ENCODE measurements at places on chromosomes 12 and 14.

DNA sequence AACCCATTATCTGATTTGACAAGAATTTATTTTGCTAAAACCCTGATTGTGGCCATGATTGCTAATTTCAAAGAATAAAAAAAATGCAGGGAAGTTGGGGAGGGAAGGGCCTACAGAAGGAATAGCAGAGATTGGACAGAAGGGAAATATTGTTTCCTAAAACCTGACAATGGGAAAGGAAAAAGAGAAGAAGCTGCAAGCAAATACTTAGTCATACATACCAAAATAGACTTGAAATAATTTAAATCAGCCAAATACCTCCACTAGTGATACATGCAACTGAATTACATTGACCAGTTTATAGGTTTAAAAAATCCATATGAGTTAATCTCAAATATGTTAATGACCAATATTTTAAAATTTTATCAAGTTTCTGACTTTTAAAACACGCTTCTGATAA lies 75.1 kb downstream of the PELI2 start:
- DNase-seq: no peak

DNA sequence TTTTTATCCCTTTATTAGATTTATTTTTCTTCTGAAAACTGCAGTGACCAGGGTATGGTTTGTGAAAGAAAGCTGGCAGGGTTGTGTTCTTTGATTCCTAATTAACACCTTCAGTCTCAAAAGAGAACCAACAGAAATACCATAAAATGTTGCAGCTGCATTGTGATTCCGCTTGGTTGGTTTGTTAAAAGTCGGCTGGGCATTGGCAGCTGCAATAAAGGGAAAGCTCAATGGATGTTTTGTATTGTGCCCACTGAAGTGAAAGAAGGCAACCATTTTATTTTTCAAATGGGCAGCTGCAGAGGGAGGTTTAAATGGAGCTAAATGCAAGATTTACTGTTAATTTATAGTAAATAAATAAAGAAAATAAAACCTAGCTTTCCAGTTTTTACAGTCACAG lies 16.7 kb downstream of the LGR5 start:
- DNase-seq: no peak

DNA sequence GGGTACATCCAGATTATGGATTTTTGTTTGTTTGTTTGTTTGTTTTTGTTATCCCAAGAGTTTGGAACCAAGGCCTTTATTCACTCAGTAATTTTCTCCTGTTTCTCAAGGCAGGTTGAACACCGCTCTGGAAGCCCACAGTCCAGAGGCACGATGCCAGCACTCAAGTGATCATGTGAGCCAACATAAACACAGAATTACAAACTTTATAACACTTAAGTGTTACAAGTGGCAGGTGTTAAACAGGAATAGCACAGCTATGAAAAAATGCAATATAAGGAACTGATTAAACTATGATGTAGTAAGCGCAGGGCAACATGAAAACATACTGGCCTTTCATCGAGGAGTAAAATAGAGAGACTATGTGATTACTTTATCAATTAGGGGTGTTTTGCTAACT lies 1885.8 kb upstream of the SEL1L start:
- DNase-seq: no peak

DNA sequence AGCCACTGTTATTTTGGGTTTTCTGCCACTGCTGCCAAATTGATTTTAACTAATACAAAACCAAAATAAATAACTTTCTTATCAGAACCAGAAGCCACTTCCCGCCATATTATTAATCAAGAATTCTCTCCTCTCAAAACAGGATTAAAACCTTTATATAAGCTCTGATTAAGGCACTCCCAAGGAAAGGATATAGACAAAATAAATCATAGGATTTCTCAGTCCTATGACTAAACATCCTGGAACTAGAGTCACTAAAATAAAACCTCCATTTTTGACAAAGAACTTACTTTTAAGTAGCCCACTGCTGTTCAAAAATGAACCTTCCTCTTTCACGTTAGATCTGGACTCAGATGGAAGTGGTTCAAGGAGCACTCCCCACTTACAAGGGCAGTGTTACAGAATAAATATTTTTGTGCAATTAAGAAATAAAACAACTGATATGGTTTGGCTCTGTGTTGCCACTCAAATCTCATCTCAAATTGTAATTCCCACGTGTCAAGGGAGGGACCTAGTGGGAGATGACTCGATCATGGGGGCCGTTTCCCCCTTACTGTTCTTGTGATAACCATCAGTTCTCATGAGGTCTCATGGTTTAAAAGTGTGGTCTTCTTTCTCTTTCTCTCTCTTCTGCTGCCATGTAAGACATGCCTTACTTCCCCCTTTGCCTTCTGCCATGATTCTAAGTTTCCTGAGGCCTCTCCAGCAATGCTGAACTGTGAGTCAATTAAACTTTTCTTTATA lies 26.4 kb downstream of the GXYLT1 start:
- DNase-seq: no peak

DNA sequence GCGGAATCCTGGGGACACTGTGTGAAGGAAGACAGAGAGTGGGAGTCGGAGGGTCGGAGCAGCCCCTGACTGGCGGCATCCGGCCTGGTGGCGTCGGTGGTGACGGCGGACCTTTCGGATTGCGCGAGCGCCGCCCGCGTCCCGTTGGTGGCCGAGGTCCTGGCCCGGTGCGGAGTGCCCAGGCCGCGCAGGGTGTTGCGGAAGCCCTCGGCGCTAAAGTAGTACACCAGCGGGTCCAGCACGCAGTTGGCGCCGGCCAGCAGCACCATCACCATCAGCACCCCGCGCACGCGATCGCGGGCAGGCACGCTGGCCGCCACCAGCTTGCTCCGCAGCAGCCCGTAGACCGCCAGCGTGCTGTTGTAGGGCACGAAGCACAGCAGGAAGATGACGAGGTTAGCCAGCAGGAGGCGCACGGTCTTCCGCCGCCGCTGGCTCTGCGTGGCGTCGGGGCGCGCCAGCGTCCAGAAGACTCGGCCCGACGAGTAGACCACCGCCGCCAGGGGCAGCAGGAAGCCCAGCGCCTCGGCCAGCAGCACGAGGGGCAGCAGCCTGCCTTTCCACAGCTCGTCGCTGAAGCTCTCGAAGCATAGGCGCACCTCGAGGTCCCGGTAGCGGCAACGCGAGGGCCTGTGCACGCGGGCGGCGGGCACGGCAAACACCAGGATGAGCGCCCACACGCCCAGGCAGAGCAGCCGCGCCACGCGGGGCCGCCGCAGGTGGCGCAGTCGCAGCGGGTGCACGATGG lies 13.1 kb upstream of the CHD4 start:
- peak; percentile 61 for DNase-seq

DNA sequence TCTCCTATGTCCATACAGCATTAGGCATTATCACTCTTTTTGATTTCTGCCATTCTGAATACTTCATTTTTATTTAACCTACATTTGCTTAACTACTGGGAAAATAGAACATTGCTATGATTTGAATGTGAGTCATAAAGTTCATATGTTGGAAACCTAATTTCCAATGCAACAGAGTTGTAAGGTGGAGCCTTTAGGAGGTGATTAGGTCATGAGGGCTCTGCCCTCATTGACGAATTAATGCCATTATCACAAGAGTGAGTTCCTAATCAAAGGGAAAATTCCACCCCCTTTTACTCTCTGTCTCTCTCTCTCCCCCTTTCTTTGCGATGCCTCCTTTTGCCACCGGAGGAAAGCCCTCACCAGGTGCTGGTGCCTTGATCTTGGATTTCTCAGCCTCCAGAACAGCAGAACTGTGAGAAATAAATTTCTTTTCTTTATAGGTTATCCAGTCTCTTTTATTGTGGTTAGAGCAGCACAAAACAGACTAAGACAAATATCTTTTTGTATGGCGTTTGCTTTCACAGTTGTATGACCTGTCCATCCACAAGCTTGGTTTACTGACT lies 180.1 kb upstream of the ARID2 start:
- DNase-seq: no peak

DNA sequence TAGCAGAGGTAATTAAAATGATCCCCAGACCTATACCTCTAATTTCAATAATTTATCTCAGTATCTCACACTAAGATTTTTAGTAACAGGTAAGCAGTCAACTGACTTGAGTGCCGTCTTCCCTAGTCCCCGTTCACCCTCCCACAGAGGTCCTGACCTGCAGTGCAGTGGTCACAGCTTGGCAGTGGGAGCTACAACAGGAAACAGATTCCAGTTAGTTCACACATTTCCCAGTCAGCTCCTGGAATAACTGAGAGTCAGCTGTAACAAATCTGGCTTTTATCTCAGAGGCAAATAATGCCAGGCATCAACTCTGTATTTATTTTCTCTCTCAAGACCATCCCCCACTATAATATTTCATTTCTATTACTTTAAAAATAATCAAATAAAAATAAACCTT lies 308.2 kb downstream of the ATP23 start:
- DNase-seq: no peak

- DNase-seq: peak; percentile 74
These were observed 161.3 kb downstream of the CPNE8 start for GRCh38 chr12:38744041-38744440.

DNA sequence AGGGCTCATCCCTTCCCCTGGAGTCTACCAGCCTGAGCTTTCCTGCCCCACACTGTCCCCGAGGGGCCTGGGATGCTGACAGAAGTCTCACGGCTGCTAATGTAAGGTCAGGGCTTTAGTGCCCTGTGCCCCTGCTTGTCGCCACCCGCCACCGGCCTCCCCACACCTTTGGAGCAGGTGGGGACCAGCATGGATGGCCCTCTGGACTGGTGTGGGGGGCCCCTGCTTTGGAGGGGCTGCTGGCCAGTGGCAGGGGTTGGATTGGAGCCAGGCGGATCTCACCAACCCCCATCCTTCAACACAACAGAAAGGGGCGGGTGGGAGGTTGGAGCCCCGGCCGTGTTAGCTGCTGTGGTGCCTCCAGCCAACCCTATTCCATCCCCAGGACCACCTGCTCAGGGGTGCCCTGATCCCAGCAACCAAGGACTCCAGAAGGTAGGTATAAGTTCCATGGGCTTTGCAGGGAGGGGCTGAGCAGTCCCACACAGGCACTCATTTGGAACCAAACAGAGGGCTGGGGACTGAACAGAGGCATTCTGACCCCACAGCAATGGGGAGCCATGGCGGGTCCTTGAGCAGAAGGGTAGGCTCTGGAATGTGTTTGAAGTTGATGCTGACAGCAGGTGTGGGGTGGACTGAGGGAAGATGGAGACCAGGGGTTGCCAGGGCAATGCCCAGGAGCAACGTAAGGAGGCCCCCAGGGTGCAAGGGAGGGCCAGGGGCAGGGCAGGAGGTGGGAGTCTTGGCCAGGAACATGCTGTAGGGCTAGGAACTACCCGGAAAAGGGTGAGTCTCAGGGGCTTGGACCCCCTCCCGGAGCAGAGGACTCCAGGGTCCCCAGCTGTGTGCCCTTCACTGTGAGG lies 145.1 kb upstream of the C14orf180 start:
- no peak for DNase-seq

DNA sequence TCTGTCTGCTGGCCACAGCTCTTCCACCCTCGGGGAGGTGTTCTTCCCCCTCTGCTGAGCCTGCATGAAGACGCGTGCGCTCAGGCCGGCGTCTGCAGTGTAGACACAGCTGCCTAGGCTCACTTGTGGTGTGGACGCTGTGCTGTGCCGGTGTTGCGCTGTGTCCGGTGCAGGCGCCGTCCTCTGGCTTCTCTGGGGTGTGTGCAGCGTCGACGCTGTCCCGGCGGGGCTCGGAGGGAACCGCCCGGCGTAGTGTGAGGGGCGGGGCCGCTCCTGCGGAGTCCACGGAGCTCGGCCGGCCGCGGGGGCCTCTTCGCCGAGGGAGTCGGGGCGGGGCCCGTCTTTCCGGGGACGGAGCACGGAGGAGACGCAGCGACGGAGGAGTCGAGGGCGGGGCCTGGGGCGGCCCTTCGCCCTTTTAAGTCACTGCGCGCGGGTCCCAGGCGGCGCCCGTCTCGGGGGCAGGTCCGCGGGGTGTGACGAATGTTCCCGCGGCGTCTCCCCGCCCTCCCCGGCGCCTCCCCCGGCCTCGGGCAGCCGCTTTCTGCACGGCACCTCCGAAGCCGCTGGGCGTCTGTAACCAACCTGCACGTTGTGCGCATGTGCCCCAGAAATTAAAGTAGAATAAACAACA lies 45.2 kb downstream of the NOC4L start:
- DNase-seq: peak; percentile 95

DNA sequence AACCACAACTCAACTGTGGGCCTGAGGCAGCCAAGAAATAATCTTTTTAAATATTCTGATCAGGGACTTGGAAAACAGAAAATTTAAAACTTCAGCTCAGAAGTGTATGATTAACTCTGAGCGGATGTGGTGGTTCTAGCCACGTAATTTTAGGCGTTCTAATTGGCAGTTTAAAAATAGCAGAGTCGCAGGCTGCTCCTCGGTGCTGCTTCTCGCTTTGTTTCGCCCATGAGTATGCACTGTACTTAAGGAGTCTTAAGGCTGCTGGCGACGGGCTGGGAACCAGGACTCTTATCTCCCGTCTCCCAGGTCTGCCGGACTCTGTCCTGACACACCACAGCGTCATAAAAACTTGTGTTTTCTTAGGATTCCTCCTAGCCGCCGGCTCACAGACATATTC lies 113.4 kb upstream of the PELI2 start:
- peak; percentile 81 for DNase-seq

Measured in cardiac fibroblast (primary cell).